ENCODE measurements at places on chromosomes 5 and 9.

GRCh38 chr9:109913461-109913810 is 133.4 kb downstream of the PALM2AKAP2 start:
- no peak for DNase-seq

GRCh38 chr5:43037636-43038495 is 2.3 kb downstream of the ANXA2R start:
- peak; percentile 73 for DNase-seq

GRCh38 chr5:147145328-147145727 is 89.5 kb upstream of the STK32A start:
- DNase-seq: no peak

GRCh38 chr5:35921930-35922329 is 16.5 kb downstream of the CAPSL start:
- DNase-seq: no peak

DNA sequence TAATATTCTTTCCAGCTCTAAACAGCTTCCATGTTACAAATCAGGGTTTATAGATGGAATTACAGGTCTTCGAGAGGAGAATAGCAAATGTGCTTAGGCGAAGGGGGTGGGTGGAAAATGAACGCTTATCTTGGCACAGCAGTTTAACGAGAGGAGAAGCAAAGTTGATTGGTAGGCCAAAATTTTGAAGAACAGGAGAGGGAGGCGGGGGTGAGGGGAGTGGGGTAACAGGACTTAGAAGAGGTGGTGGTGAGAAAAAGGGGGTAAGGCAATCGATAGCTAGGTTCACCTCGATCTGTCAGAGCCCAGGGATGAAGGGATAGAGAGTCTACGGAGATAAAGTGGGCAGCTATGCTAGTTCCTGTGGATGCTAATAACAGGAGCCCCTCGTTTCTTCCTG is 764 bp downstream of the ANKRA2 start:
- DNase-seq: no peak

DNA sequence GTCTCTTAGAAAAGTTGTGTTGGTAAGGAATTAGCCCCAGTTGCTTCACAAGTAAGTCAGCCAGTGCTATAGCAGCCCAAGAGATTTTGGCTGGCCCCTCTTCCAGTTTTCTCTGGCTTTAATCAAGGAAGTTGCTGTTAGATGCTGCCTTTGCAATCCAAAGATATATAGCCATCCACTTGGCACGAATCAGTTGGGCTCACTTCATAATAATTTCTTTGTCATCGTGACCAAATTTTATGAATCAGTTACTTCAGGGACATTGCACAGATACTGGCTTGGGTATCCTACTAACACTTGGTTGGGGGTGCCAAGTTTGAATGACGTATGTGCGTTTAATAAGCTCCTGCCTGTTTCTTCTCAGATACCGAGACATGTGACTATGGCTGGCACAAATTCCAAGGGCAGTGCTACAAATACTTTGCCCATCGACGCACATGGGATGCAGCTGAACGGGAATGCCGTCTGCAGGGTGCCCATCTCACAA is 81.5 kb downstream of the VCAN start:
- DNase-seq: no peak

DNA sequence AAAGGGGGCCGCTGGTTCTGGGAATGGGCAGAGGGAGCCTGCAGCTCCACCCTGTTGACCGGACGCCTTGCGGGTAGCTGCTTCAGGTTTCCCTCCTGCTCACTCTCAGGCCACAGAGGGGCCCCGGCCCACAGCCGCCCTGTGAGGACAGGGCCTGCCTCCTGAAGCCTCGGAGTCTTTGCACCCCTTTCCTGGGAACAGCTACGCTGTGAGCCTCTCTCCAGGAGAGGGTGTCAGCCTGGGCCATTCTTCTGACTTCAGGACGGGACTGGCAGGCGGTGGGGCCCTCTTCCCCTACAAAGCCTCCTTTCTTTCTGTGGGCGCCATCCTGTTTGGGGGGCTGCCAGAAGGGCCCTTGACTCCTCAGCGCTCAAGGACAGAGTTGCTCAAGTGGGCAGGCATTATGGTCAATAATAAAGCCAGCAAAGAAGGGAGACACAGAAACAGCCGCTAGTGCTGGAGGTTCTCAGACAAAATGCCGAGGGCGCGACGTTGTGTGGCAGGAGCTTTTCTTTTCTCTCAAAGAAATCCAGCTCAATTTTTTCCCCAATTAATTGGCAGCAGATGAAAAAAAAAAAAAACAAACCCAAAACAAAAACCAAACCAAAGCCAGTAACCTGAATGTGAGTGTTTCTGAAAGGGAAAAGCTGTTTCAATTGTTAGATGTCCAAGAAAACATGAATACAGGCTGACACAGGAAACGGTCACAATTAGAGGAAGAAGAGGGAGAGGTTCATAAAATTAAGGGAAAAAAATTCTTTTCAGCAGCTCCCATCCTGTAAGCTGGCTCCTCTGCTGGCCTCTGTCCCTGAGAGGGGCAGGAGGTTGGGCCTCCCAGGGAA is 12.8 kb upstream of the SLC25A51 start:
- no peak for DNase-seq

DNA sequence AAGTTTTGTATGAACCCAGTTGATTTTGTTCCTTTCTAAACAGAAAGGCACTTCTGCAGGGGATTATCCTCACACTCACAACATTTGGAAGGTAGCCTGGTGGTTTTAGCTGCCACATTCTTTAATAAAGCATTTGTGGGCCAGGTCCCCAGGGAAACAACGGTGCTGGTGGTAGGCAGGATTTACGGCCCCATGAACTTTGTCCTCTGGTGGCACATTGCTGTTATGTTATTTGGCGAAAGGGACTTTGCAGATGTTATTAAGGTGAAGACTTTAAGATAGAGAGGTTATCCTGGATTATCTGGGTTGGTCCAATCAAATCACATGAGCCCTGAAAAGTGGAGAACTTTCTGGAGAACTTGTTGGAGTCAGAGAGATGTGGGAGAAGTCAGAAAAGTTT is 86.3 kb upstream of the C9orf72 start:
- DNase-seq: no peak

- no peak for DNase-seq
These were observed 3.8 kb downstream of the ZNF622 start for GRCh38 chr5:16461782-16462181.

- no peak for DNase-seq
These were observed 178.4 kb downstream of the FAM114A2 start for GRCh38 chr5:153860195-153860886.

- no peak for DNase-seq
These were observed 95.0 kb downstream of the MUSK start for GRCh38 chr9:110763568-110763967.

GRCh38 chr5:6215891-6216290 is 162.5 kb downstream of the MED10 start:
- DNase-seq: no peak

GRCh38 chr5:154196955-154197652 is 6.6 kb downstream of the GALNT10 start:
- DNase-seq: peak; percentile 52

DNA sequence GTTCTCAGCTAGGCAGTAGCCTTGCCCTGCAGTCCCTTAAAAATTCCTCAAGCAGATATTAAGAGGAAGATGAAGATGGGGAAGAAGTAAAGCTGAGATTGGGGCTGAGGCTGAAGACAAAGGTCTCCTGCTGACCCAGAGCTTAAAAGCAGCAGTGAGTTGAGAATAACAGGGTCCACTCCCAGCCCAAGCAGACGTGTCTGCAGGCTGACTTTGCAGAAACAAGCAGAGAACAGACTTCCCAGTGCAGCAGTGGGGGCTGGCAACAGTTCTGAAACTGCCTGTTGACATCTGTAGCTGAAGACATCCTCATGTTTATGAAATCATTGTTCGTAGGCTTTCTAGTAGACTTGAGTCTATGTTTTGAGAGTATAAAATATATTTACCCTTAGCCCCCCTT is 1.1 kb downstream of the CTXN3 start:
- no peak for DNase-seq

DNA sequence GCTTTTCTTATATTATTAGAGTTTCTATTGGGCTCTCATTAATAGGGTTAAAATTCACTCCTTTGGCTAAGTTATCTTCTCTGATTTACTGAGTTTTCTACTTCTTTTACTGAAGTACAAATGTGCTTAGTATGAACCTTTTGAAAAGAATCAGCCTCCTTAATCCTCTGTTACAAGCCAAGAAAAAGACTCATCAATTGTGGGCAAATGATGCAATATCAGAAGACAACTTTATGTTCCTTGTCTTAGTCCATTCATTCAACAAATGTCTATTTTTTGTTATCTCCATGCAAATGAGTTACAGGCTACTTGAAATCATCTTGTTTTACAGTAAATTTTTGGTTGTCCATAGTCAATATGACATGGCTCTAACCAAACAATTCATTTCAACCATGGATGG is 40.3 kb downstream of the SNCAIP start:
- DNase-seq: no peak

GRCh38 chr9:95385521-95385920 is 68.0 kb upstream of the FANCC start:
- no peak for DNase-seq
